A549 treated with RU486 at 1 μM for 4 hours (cell line): ENCODE measurements at places on chromosomes 11 and 22. TPM values are rescaled to one million over a fixed set of nuclear protein-coding genes. Genes with fewer than 3 reads are reported as not detected.

Gene TRIM6
- 8.9 to 13.1 TPM (median 12.4 TPM) in 5 replicates for total RNA-seq

Gene FXYD2
- 14.3 to 23.4 TPM (median 14.8 TPM) in 5 replicates for total RNA-seq

Gene MRGPRF
- 0.08 to 0.18 TPM (median 0.14 TPM) in 4 of 5 replicates, not detected in the other for total RNA-seq

Gene SPON1
- 0.02 TPM in 1 of 5 replicates, not detected in the others for total RNA-seq

Gene DEUP1
- total RNA-seq: not detected in 5 replicates

Gene OR10A2
- total RNA-seq: not detected in 5 replicates

Gene CBL
- 5.5 to 9.3 TPM (median 9.0 TPM) in 5 replicates for total RNA-seq

Gene ALDH3B2
- not detected in 5 replicates for total RNA-seq

Gene CHADL
- total RNA-seq: not detected in 5 replicates

Gene ACTN3
- total RNA-seq: 0.06 TPM in 1 of 5 replicates, not detected in the others

Gene MPZL2
- total RNA-seq: 0.06 to 0.19 TPM in 2 of 5 replicates, not detected in the others

Gene ALKBH3
- 25.8 to 29.9 TPM (median 27.9 TPM) in 5 replicates for total RNA-seq

Gene LGALS1
- 1,192 to 1,348 TPM (median 1,281 TPM) in 5 replicates for total RNA-seq

Gene MS4A15
- total RNA-seq: not detected in 5 replicates

Gene FANCF
- 4.0 to 8.3 TPM (median 7.3 TPM) in 5 replicates for total RNA-seq

Gene TBX10
- not detected in 5 replicates for total RNA-seq

Gene SOX6
- 0.11 to 0.15 TPM (median 0.15 TPM) in 3 of 5 replicates, not detected in the others for total RNA-seq

Gene FOXRED2
- total RNA-seq: 12.1 to 17.3 TPM (median 15.4 TPM) in 5 replicates

Gene CARD18
- not detected in 5 replicates for total RNA-seq

Gene KCNE3
- 0.05 TPM in 1 of 5 replicates, not detected in the others for total RNA-seq

Gene TPBGL
- 0.15 to 0.23 TPM (median 0.19 TPM) in 5 replicates for total RNA-seq

Gene ALDH3B1
- total RNA-seq: 112 to 141 TPM (median 115 TPM) in 5 replicates

Gene ENTHD1
- not detected in 5 replicates for total RNA-seq

Gene CRYBA4
- not detected in 5 replicates for total RNA-seq

Gene BACE1-AS
- total RNA-seq: 1.4 to 3.3 TPM (median 2.1 TPM) in 5 replicates

Gene HPX
- total RNA-seq: 0.32 to 0.75 TPM (median 0.62 TPM) in 5 replicates

Gene SCGB1D2
- not detected in 5 replicates for total RNA-seq

Gene FZD4
- total RNA-seq: 0.95 to 1.5 TPM (median 1.3 TPM) in 5 replicates

Gene OR4A15
- total RNA-seq: not detected in 5 replicates

Gene SYT7
- 0.71 to 1.4 TPM (median 0.88 TPM) in 5 replicates for total RNA-seq

Gene OR5D14
- total RNA-seq: not detected in 5 replicates

Gene PDE2A
- total RNA-seq: 0.99 to 2.3 TPM (median 1.3 TPM) in 5 replicates

Gene GAL3ST1
- total RNA-seq: 5.2 to 8.6 TPM (median 8.0 TPM) in 5 replicates

Gene PDGFB
- 2.8 to 3.8 TPM (median 3.3 TPM) in 5 replicates for total RNA-seq

Gene ARHGAP8
- 0.81 to 1.9 TPM (median 1.6 TPM) in 5 replicates for total RNA-seq

Gene INPP5J
- total RNA-seq: 0.51 to 0.77 TPM (median 0.65 TPM) in 5 replicates

Gene WBP2NL
- 0.06 to 0.14 TPM in 2 of 5 replicates, not detected in the others for total RNA-seq

Gene ANO3
- 0.02 to 0.19 TPM in 2 of 5 replicates, not detected in the others for total RNA-seq

Gene CALCB
- 0.08 to 0.09 TPM in 2 of 5 replicates, not detected in the others for total RNA-seq

Gene ANO1
- 0.77 to 1.8 TPM (median 1.3 TPM) in 5 replicates for total RNA-seq

Gene PANX2
- 5.7 to 8.5 TPM (median 6.9 TPM) in 5 replicates for total RNA-seq

Gene ADM
- 76.1 to 129 TPM (median 89.7 TPM) in 5 replicates for total RNA-seq

Gene ZNF202
- 8.8 to 10.8 TPM (median 9.9 TPM) in 5 replicates for total RNA-seq

Gene OR52L1
- total RNA-seq: not detected in 5 replicates

Gene GUCY1A2
- total RNA-seq: 0.02 to 0.13 TPM (median 0.06 TPM) in 4 of 5 replicates, not detected in the other

Gene MPPED1
- not detected in 5 replicates for total RNA-seq

Gene CHRNA10
- total RNA-seq: 0.78 to 1.8 TPM (median 1.1 TPM) in 5 replicates

Gene OR8D1
- not detected in 5 replicates for total RNA-seq

Gene DDX10
- total RNA-seq: 55.7 to 78.9 TPM (median 60.6 TPM) in 5 replicates

Gene C11orf98
- 130 to 179 TPM (median 143 TPM) in 5 replicates for total RNA-seq

Gene OR8D4
- total RNA-seq: not detected in 5 replicates

Gene CD44
- total RNA-seq: 656 to 874 TPM (median 717 TPM) in 5 replicates

Gene HEPN1
- not detected in 5 replicates for total RNA-seq

Gene CRYAB
- 5.7 to 13.0 TPM (median 7.1 TPM) in 5 replicates for total RNA-seq

Gene LRRC4C
- total RNA-seq: not detected in 5 replicates

Gene PLEKHB1
- 0.44 to 1.2 TPM (median 0.85 TPM) in 5 replicates for total RNA-seq

Gene OR52N4
- not detected in 5 replicates for total RNA-seq

Gene USP2
- total RNA-seq: 0.18 to 0.62 TPM (median 0.28 TPM) in 5 replicates

Gene RASSF10
- 7.0 to 9.4 TPM (median 7.6 TPM) in 5 replicates for total RNA-seq
